ENCODE measurements at places on chromosomes 11 and 22.

- DNase-seq: no peak
These were observed 16.6 kb downstream of the PAK1 start for GRCh38 chr11:77457340-77457739.

- peak; percentile 49 for DNase-seq
These were observed 48.1 kb downstream of the CBL start for GRCh38 chr11:119254239-119254638.

GRCh38 chr11:2914455-2915195, 14.6 kb downstream of the PHLDA2 start:
- no peak for DNase-seq

DNA sequence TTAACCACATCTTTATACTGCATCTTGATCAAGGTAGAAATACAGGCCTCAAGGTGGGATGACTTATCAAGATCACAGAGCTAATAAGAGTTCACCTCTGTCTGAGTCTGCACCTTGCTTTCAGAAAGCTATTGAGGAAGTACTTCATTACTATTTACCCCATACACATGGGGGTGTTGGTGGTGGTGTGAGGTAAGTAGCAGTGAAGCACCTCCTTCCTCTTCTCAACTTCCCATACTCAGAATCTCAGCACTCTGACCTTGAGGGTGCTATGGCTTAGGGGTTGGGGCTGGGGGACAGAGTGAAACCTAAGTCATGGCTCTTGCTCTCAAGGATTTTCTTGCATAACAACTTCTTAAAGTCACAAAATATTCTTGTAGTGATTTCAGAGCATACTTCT, 56.9 kb downstream of the ME3 start:
- DNase-seq: no peak

GRCh38 chr22:25966448-25966913, 202.8 kb upstream of the SEZ6L start:
- no peak for DNase-seq

DNA sequence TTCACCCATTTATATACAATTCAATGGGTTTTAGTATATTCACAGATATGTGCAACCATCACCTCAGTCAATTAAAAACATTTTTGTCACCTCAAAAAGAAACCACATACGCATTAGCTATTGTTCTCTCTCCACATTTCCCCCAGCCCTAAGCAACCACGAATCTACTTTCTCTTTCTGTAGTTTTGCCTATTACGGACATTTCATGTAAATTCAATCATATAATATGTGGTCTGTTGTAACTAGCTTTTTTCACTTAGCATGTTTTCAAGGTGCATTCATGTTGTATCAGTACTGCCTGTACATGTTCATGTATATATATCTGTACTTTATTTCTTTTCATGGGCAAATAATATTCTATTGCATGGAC, 104.7 kb upstream of the RRM1 start:
- no peak for DNase-seq

GRCh38 chr11:31262761-31263160, 106.8 kb downstream of the DCDC1 start:
- DNase-seq: no peak

- DNase-seq: no peak
These were observed 29.8 kb upstream of the CHRM4 start for GRCh38 chr11:46421257-46421880.

DNA sequence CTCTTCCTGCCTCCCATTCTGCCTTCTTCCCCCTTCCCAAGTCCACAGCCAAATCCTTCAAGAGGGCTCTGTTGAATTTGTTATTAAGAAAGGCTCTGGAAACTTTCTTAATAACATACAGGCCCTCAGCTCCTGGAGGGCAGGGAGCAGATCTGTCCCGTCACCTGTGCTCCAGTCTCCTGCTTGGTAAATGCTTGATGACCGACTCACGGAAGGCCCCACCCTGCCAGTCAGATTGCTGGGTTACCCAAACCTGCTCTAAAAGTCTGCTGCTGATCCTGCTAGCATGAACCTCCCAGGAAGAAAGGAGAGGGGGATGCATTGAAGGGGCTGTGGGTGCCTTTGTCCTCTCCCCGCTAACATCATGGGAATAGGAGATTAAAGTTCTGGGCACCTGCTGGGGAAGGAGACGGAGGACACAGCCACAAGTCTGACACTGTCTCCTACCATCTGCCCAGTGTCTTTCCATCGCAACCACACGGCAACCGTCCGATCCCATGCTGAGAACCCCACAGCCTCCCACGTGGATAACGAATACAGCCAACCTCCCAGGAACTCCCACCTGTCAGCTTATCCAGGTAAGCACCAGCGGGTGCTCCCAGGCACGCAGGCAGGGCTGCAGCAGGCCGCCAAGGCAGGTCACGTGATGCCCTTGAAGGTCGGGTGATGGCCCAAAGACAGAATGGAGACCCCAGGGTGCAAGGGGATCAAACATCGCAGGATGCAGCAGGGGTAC, 22.5 kb downstream of the CD5 start:
- DNase-seq: no peak

- DNase-seq: no peak
These were observed 10.6 kb upstream of the SH3BP1 start for GRCh38 chr22:37628830-37629229.

DNA sequence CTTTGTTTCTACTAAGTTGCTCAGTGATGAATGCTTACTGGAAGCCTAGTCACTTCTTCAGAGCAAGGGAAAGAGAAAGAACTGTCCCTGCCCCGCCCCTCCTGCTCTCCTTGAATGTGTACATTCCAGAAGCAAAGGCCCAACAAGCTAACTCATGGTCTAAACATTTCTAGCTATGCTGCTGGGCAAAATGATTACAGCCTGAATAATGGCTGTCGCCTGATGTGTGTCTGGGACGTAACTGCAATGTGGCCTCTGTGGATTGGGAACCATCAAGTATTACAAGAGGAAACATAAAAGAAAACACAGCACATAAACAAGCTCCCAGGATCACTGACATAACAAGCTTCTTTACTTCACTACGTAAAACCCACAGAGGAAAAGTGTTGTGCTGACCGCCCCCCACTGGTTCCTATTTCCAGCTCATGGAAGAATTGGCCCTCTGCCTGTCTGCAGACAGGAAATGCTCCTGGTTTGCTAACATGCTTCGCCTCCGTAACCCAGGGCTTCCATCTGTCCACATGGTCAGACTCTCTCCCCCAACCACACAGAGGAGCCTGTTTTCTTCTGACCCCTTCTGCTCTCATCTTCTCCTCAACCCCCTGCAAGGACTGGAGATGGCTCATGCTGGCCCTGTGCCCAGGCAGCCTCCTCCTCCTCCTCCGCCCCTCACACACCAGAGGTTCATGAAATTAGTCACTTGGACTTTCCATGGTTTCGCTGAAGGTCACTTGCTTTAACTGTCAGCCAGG, 187.2 kb downstream of the MAML2 start:
- peak; percentile 39 for DNase-seq

DNA sequence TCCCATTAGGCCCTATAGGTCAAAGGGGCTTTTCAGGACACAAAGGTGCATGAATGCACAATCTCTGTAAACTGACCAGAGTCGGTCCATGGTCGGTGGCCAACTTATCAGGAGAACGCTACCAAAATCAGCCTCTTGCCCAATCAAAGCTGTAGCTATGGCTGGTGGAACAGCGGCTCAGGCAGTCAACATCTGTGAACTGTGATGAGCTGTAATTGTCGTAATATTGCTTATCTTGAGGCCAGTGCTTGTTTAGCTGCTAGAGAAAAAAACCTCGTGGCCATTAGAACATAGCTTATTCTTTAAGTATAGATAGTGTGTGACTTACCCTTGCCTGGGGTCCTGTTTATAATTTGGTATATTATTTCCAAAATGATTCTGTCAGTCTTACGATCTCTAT, 14.4 kb upstream of the CHST1 start:
- DNase-seq: no peak

- no peak for DNase-seq
These were observed 8.3 kb downstream of the BRSK2 start for GRCh38 chr11:1397862-1398527.

DNA sequence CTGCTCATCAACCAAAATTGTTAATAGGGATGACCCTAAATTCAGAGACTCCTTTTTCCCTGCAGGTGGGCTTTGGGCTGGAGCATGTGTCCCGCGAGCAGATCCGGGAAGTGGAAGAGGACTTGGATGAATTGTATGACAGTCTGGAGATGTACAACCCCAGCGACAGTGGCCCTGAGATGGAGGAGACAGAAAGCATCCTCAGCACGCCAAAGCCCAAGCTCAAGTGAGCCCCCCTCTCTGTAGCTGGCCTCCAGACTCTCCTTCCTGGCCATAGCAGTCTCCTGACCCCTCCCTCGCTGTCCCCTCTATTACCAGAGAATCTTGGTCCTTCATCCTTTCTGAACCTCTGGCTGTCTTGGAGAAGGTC, 47.9 kb upstream of the RAB1B start:
- DNase-seq: no peak

- DNase-seq: no peak
These were observed 9.2 kb downstream of the CEP57 start for GRCh38 chr11:95799546-95799945.

GRCh38 chr11:3077189-3077836, 20.1 kb upstream of the CARS1 start:
- no peak for DNase-seq

DNA sequence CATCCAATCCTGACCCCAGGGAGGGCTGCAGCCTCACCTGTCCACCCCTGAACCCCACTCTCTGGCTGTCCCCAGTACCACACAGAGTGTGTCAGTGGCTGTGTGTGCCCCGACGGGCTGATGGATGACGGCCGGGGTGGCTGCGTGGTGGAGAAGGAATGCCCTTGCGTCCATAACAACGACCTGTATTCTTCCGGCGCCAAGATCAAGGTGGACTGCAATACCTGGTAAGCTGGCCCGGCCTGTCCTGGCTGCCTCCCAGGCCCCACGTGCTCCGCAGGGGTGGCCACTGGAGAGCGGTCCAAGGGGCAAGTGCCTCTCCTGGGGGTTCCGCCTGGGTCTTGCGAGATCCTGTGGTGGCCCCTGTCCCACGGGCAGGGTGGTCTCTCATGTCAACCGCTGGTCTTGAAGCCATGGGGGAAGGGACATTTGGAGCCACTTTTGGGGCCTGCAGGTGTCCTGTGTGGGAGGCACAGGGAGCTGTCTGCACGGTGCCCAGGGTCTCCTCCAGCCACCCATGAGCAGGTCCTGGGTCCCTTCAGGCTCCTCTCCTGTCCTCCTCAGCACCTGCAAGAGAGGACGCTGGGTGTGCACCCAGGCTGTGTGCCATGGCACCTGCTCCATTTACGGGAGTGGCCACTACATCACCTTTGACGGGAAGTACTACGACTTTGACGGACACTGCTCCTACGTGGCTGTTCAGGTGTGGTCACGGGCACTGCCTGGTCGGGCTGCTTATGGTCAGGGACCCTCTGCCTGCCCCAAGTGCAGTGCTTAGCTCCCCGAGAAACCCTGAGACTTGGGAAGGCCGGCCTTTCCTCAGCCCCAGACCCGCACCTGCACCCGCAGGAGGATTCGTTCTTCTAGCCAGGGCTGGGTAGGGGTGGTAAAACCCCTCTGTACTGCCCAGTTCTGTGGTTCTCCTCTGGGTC, 11.8 kb downstream of the MUC2 start:
- DNase-seq: no peak

- no peak for DNase-seq
These were observed 511.1 kb downstream of the SOX6 start for GRCh38 chr11:15845261-15845660.

GRCh38 chr11:19795082-19795481, 82.4 kb downstream of the NAV2 start:
- no peak for DNase-seq

DNA sequence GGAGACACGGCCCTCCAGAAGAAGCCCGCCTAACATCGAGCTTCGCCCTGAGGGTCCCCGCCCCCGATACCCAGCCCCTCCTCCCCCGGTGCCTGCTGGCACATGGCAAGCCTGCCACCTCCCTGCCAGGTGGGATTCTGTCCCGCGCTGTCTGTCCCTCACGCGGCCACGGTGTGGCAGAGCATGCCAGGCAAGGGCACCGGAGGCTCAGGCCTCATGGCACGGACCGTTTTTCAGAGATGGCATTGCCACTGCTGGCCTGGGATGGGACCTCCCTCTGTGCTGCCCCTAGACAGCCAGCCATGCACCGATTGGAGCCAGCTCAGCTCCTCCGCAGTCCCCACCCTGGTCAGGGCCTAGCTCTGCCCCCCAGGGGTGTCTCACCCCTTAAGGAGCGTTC, 19.4 kb downstream of the MRPL23 start:
- DNase-seq: no peak

GRCh38 chr22:23137905-23138561, 3.8 kb downstream of the RSPH14 start:
- DNase-seq: no peak

GRCh38 chr11:70368961-70369360, 29.4 kb upstream of the CTTN start:
- no peak for DNase-seq

DNA sequence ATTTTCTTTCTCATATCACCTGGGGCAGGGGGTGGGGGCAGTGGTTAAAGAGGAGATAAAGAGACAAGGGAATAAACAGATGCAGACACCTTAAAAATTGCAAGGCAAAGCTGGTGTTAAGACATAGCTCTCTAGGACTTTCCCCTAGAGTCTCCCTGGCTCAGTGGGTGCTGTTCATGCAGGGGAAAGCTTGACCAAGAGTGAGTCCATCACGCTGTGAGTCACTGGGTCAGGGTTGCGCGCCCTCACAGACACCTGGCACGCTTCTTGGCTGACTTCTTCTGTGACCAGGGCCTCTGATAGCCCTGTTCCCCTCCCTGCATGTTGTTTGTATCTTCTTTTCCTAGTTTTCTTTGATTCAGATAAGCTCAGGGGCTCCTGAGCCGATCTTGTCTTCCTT, 31.9 kb downstream of the COMMD9 start:
- DNase-seq: no peak

GRCh38 chr22:38935023-38935422, 22.4 kb upstream of the APOBEC3A start:
- DNase-seq: no peak

DNA sequence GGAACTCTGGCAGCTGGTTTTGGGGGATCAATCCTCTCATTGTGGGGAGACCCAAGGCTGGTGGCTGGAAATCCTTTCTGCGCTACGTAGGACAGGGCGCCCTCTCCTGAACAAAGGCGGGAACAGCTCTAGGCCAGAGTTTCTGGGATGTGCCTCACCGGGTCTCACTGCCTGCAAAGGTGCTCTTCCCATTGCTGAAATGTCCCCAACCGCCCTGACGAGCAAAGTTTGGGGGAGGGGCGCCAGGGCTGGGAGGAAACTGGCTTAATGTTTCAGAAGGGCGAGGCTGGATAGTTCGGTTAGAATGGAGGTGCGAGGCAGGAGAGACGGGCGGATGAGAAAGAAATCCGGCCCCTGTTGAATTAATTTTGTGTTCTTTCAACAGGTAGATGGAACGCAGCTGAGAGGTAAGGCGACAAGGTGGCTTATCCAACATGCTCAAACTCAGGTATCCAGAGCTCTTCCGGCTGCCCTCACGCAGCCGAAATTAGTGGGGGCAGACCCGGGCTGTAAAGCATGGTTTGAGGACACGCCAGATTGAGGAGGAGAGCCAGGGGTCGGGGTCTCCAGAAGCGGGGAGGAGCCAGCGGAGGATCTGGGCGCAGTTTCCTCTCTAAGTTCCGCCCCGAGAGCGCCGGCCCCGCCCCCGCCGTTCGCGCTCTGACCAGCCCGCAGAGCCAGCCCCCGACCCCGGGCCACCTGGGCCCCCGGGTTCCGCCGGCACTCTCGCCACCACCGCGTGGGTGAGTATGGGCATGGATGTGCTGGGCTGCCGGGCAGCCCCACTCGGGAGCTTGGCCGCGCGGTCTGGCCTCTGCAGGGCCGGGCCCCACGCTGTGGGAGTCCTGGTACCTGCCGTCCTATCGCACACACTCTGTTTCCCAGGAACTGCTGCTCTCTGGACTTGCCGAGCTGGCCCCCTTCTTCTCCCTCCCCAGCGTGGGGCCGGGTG, at the start of gene PGAP2:
Gene PGAP2 (plus strand): TSS at position 652 of the 952 bp plus-strand sequence. CDS start 2,700 bp downstream, outside the sequence.
- DNase-seq: peak; percentile 40
